Stimulated activated CD4-positive, alpha-beta T cell treated with anti-CD3 and anti-CD28 coated beads, Interleukin-4, amount 100 ng/mL, for 4 hours (primary cell): ENCODE measurements at places on chromosomes 7 and 10.

DNA sequence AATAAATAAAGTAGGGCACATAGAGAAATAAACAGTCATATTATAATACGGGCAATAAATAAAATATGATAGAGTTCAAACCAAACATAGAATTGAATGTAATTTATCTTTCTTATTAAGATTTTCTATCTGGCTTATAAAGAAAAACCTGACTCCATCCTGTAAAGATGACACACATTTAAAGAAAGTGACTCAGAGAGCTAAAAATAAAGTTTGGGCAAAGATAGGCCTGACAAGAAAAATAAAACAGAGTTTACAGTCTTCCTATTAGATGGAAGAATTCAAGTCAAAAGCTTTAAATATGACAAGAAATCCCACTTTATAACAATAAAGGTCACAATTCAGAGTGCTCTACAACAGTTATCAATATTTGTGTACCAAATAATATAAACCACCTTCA lies 580.6 kb downstream of the PHTF2 start:
- no peak for DNase-seq

DNA sequence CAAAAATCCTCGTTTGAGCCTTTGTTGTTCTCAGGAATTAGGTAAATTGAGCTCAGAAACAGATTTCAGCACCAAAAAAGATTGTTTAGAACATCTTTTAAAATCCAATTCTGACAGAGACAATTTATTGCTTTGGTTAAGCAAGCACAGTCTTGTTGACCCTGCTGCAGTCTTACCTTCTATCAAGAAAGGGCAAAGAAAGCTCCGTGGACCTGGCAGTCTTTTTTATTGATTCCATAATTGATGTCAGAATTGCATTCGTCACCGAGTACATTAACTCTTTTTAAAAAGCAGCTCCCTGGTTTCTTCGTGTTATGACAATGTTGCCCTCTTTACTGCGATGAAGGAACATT lies 334.8 kb downstream of the FGFR2 start:
- DNase-seq, result no peak

GRCh38 chr7:139714163-139714901 lies 63.5 kb downstream of the HIPK2 start:
- DNase-seq, result no peak

- DNase-seq, result no peak
These were observed 359.3 kb downstream of the HGF start for GRCh38 chr7:81410471-81411117.

DNA sequence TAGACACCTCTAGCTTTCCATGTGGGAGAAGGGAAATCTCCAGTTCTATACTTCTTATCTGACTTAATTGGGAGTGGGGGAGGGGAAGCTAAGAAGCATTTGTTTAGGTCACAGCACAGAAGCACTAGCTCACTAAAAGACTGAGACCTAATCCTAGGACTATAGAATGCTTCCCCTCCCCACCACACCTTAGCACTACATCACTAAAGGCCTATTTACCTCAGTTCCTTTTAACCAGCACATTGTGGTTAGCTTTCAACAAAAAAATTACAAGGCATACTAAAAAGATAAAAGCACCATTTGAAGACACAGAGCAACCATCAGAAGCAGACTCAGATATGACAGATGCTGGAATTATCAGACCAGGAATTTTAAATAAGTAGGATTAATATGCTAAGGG lies 53.8 kb upstream of the ADRA2A start:
- DNase-seq, result no peak

- DNase-seq, result no peak
These were observed 186.5 kb upstream of the SEMA3E start for GRCh38 chr7:83835424-83835823.

DNA sequence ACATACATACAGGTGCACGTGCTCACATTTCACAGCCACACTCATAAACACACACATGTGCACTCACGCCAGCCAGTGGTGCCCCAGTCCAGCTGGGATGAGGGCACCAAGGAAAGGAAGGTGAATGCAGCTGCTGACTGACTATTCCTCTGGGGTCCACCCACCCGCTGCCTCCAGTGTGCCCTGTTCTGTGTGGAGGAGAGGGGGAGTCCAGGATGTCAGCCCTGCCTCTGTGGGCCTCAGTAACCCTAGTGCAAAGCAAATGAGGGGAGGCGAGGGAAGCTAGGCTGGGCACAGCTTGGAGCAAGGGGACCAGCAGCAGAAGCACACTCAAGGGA lies 57.6 kb downstream of the YKT6 start:
- DNase-seq, result peak; percentile 19

GRCh38 chr10:125782616-125783015 lies 7.0 kb upstream of the MMP21 start:
- no peak for DNase-seq

DNA sequence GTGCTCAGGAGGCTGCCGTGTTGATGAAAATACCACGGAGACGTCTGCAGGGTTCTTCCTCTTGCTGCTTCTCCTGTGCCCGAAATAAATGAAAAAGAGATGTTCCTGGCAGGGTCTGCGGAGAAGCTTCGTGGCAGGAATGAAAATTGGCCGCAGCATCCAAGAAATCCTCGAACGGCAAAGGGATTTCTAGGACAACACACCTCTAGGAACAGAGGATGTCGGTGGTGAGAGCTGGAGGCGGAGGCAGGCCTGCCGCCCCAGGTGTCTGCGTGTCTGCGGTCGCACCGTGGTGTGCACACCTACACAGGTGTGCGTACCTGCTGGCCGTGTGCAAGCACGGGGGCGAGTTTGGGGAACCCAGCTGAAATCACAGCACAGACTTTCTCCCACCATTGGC lies 43.4 kb downstream of the TMEM130 start:
- no peak for DNase-seq

DNA sequence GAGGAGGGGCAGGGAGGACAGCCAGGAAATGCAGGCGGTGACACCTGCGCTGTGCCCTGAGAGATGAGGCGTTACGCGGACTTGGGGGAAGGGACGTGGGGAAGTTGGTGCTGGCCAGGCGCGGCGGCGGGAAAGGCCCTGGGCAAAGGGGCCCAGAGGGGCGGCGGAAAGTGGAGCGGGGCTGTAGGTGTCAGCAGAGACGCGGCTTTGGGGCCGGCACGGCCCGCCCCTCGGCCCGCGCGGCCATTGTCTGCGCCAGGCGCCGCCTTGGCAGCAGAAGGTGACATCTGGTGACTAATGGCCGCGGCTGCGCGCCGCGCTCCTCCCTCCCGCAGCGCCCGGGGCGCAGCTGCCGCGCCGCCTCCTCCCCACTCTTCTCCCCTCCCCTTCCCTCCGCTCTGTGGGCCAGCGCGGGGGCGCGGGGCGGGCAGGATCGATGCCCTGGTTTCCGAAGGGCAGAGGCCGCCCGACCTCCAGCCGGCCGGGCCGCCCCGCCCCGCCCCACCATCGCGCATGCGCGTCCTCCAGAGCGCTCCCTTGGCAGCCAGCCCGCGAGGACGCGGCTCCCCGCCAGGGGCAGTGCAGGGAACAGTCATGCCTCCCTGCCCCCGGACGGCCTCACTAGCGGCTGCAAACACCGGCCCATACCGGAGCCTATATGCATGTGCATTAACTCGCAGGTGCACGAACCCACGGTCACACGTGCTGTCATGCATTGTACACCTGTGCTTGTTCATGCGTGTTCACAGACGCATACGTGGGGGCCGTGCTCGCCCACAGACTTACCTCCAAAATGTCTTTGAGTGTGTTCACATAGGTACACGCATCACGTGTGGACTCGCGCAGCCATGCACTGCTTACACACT lies 269.6 kb downstream of the RPS24 start:
- peak; percentile 95 for DNase-seq

DNA sequence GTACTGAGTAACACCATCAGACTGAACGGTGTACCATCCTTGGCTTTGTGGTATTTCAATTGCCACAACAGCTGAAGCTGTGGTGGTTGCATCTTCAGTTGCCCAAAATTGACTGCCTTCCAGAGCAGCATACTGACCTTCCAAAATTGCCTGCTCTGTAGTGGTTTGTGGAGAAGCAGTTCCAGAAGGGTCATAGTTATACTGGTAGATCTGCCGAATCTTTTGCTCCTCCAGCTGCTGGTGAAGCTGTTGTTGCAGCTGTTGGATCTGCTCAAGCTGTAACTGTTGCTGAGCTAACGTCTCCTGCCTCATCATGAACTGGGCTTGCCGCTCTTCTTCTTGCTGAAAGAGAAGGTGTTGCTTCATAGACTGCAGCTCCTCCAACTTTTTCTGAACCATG lies 212.2 kb downstream of the PCLO start:
- DNase-seq, result no peak

GRCh38 chr7:24637706-24638105 lies 64.5 kb downstream of the PALS2 start:
- DNase-seq, result no peak

DNA sequence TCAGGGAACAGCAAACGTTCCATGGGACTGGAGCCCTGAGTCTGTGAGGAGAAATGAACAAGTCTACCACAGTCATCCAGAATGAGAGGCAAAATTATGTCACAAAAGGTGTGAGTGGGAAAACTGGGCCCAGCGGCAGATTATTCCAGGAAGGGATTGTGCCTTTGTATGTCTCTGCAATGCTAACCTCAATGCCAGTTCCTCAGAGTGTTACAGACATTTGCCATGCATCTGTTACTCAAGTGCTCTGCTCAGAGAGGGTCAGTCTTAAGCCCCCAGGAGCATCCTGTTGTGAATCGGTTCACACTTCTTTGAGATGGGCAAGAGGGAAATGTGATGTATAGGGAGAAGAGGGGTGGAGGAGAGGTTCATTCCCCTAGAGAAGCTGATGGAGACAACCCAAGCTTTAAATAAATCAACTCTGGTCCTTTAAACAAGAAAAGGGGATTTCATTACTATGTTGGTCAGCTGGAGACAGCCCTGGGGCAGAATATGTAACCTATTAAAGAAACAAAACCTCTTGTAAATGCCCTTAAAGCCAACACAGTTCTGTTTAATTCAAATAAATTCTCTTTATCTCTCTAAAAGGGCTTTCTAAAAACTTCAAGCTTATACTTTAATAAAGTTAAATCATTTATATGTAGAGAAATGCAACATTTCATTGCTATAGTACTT lies 85.9 kb upstream of the GRB10 start:
- DNase-seq, result no peak

DNA sequence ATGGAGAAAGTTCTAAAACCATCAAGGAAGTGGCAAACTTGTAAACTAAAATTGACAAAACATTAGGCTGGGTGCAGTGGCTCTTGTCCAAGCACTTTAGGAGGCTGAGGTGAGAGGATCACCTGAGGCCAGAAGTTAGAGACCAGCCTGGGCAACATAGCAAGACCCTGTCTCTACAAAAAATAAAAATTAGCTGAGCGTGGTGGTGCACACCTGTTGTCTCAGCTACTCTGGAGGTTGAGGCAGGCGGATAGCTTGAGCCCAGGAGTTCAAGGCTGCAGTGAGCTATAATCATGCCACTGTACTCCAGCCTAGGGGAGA lies 29.4 kb upstream of the HNRNPH3 start:
- DNase-seq, result no peak

GRCh38 chr10:133114726-133115452 lies 27.2 kb downstream of the ADGRA1 start:
- DNase-seq, result no peak

GRCh38 chr7:5824297-5824610 lies 42.8 kb upstream of the RNF216 start:
- peak; percentile 78 for DNase-seq

GRCh38 chr7:127886248-127886647 lies 145.0 kb downstream of the LRRC4 start:
- DNase-seq, result no peak

GRCh38 chr7:40887099-40887498 lies 752.3 kb downstream of the SUGCT start:
- no peak for DNase-seq

DNA sequence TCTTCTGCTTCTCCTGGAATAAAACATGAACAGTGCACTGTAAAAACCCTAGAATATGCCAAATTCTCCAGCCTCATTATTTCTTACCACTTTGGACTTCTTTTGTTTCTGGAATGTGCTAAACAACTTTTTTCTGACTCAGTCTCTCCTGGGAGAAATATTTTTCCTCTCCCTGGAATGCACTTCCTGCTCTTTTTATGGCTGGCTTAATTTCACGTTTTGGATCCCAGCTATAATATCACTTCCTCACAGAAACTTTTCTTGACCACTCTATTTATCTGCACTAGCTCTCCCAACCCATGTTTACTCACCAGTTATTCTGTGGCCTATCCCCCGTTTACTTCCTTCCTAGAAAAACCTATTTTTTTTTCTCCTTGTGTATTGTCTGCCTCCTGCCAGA lies 26.7 kb downstream of the ABCB5 start:
- DNase-seq, result no peak

DNA sequence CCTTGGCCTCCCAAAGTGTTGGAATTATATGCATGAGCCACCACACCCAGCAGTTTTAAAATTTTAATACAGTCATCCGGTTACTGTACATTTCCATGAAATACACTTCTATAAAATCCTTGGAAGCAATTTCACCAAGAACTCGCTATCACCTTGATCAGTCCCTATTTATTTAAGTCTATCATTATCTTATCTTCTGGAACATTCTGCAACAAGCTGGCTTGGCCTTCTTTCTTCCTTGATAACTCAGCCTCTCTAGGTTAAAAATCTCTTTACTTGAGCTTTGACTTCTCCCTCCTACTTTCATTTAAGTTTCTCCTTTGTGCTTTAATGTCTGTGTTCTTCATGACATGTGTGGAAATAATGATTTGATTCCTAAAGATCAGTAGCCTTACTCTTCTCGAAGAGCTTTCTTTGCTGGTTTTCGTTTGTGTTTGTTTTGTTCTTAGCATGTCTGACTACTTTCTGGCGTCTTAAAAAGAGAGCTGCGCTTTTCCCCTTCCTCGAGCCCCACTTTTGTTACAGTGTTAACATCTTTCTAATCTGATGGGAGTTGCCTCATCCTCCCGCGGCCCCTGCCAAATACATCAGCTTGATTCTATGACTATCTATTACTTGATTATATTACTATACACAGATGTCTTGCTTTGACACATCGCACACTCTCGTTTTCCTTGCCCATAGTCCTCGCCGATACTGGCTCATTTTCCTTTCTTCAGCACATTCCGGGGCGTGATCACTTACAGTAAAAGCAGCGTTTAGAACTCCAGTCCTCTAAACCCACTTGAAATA lies 11.1 kb upstream of the CALML5 start:
- DNase-seq, result no peak

DNA sequence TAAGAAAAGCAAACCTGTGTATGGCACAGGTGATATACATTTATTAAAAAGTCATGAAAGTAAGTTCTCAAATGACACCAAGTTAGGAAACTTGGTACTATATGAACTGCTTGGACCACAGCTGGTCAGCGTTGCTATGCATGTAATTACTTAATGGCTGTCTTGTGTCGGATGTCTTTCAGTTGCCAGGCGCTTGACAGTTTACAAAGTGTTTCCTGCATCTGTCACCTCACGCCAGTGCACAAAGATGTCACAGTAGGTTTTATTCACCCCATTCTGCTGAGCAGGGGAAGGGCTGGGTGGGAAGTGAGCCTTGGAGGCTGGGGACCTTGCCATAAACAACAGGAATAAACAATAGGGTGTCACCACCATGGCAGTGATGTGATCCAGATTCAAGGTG lies 35.8 kb downstream of the ADAM12 start:
- DNase-seq, result no peak

GRCh38 chr10:128165536-128165935 lies 39.3 kb upstream of the MKI67 start:
- DNase-seq, result no peak

GRCh38 chr7:65722361-65722792 lies 150.5 kb upstream of the VKORC1L1 start:
- peak; percentile 57 for DNase-seq

- no peak for DNase-seq
These were observed 132.3 kb upstream of the POT1 start for GRCh38 chr7:125061776-125062397.

- DNase-seq, result no peak
These were observed 189.8 kb downstream of the DPP6 start for GRCh38 chr7:154241988-154242387.
